GM23338 (cell line): ENCODE measurements at places on chromosomes 11 and 22. TPM values are rescaled to one million over a fixed set of nuclear protein-coding genes. Genes with fewer than 3 reads are reported as not detected.

DNA sequence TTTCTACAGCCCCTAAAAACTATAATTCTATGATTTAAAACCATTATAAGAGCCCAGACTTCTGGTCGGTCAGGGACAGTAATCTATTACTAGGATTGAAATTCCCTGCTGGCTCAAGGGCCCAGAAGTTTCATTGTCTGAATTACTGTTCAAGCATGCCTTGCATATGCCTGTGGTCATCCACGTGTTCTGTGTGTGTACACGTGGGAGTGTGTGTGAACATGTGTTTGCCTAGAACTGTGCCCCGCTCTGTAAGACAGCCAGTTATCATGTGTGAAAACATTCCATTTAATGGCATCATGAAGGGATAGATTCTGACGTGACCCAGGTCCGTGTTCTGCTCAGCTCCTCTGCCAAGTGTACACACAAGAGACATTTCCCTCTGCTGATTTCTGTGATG is 189.3 kb upstream of the NECTIN1 start:
- no peaks in the 10 kb centered on the region for H3K27me3 ChIP-seq
- H3K36me3 ChIP-seq: no peaks in the 10 kb centered on the region

ZP1 gene
- not detected in 2 replicates for polyA plus RNA-seq

DNA sequence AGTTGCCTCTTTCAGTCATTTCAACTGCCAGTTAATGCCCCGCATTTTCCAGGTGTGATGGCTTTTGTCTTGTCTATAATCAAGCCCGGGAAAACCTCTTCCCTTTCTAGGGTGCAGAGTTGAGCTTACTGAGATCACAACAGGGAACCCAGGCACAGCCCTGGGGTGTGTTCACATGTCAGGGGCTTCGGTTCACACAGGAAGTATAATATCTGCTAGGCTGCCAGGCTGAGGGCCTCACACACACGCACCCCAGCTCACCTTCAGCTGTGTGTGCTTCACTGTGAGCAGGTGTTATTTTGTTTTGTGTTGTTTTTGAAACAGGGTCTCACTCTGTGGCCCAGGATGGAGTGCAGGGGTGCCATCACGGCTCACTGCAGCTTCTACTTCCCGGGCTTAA is 9.7 kb upstream of the SOX10 start:
- H3K4me3 ChIP-seq: no peak overlapping the region
- no peaks in the 10 kb centered on the region for H3K27me3 ChIP-seq
- no peaks in the 10 kb centered on the region for H3K4me1 ChIP-seq
- DNase-seq: no peak
- no peaks in the 10 kb centered on the region for H3K36me3 ChIP-seq

SERGEF gene
- polyA plus RNA-seq: 27.9 and 33.6 TPM in 2 replicates

DNA sequence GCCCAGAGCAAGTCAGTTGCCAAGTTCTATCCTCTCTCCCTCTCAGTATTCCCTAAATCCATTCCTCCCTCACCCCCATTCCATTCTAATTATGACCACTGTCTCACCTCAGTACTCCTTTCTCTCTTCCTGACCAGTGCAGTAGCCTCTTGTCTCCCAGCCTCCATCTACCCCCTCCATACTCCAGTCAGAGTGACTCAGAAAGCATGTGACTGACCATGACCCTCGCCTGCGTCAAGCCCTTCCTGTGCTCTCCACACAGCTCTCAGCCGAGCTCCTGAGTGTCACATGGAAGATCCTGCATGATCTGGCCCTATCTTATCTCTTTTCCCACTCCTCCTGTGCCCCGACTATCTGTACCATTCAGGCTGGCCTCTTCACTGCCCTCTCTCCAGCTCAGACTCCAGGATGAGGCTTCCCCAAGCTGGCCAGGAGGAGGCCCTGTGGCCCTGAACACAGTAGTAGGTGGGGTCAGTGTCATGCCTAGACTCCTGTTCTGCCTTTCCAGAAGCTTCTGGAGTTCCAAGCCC is 42.6 kb downstream of the NEU3 start:
- H3K27me3 ChIP-seq: no peaks in the 10 kb centered on the region
- DNase-seq: no peak
- no peak overlapping the region for H3K4me3 ChIP-seq
- no peaks in the 10 kb centered on the region for H3K36me3 ChIP-seq
- no peak overlapping the region for H3K27ac ChIP-seq

DNA sequence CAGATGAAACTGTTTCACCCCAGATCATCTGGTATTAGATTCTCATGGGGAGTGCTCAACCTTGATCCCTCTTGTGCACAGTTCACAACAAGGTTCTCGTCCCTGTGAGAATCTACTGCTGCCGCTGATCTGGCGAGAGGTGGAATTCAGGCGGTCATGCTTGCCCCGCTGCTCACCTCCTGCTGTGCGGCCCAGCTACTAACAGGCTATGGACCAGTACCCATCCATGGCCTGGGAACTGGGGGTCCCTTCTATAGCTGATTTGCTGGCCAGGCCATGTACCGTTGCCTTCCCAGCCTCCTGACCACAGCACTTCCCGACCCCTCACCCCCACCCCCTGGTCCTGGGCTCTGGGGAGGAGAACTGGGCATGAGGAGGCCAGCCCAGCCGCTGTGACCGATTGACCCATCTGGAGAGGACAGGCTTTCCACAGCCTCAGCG is 2.6 kb downstream of the PHLDA2 start:
- no peaks in the 10 kb centered on the region for H3K36me3 ChIP-seq
- H3K4me1 ChIP-seq: peaks cover 10% of the 10 kb centered on the region; the same call in 1 of the 2 replicates
- no peak for DNase-seq
- H3K4me3 ChIP-seq: no peak overlapping the region
- no peak overlapping the region for H3K27ac ChIP-seq

DNA sequence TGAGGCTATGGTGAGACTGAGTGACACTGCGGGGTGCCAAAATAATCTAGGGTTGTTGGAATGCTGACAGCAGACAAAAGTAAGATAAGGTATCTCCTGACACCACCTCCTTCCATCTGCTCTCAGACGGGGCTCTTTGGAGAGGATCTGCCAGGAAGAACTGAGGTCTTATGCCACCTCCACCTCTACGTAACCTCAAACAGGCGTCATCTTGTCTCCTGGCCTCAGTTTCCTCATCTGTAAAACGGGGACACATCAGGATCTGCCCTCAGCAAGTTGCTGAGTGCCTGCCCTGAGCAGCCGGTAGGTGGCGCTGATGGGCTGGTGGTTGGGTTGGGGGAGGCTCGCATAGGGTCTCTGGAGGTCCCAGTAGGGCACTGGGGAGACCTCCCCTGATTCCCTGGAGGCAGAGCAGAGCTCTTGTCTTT is 1.7 kb upstream of the MYEOV start:
- H3K4me1 ChIP-seq: peaks cover 7% of the 10 kb centered on the region; the same call in 1 of the 2 replicates
- no peaks in the 10 kb centered on the region for H3K36me3 ChIP-seq
- H3K27ac ChIP-seq: no peak overlapping the region
- no peak overlapping the region for H3K4me3 ChIP-seq
- DNase-seq: peak; percentile 61

SCGB1C1 gene
- not detected in 2 replicates for polyA plus RNA-seq

GRCh38 chr11:96817482-96818399 is 427.9 kb downstream of the JRKL start:
- H3K36me3 ChIP-seq: no peaks in the 10 kb centered on the region
- no peaks in the 10 kb centered on the region for H3K27me3 ChIP-seq
- H3K4me1 ChIP-seq: no peaks in the 10 kb centered on the region
- no peak overlapping the region for H3K4me3 ChIP-seq
